ENCODE measurements at places on chromosomes 7 and 10.

DNA sequence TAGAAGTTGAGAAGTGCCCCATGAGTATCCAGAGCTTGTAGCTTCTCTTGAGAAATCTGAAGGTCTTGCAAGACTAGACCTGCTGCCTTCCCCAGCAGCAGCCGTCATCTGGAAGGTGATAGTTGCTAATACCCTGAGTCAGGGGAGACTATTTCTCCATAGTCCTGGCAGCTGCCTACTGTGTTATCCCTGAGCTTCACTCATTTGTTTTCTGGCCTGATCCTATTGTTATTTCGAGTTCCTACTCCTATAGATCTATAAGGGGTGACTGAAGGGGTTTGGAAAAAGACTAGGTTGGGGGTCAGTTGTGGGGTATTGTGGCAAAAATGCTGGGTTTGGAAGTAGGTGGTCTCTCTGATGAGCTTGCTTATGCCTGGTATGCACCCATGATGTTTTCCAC is 297.8 kb downstream of the CNTNAP2 start:
- DNase-seq: no peak

DNA sequence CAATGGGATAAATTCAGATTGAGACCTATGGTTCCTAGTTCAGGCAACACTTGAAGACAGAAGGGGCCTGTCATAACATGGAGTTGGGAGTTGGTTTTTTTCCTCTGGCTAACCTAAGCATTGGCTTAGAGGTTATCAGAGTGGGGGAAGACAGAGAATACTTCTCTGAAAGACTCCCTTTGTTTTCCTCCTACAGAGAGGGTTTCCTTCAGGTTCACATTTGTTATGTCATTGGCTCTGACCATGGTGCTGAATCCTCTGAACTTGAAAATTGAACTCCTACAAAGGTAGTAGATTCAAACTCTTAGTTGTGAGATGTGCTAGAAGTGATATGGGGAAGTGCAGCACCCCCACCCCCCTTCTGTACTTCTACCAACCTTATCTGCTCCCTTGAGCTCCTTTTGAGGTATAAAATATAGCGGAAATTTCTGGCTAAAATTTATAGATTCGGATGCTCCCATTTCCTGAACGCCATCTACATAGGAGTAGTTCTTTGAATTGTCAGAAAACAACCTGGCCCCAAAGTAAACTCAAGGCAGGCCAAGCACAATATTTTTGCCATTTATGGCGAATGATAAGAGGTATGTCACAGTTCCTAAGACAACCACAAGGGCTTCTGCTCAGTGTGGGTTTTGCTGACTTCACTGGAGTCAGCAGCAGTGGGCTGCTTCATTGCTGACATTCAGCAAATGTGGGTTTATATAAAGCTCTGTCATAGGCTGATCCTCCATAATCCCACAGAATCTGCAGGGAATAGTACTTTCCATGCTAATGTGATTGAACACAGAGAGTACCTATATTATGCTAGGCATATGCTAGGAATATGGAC is 131.6 kb upstream of the KLF14 start:
- DNase-seq: no peak

DNA sequence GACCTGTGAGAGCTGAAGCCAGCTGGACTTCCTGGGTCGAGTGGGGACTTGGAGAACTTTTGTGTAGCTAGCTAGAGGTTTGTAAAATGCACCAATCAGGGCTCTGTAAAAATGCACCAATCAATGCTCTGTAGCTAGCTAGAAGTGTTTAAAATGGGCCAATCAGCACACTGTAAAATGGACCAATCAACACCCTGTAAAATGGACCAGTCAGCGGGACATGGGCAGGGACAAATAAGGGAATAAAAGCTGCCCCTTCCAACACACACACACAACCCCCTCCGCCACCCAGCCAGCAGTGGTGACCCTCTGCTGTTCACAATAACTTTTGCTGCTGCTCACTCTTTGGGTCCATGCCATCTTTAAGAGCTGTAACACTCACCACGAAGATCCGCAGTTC is 7.1 kb downstream of the ZNF511 start:
- DNase-seq: no peak

DNA sequence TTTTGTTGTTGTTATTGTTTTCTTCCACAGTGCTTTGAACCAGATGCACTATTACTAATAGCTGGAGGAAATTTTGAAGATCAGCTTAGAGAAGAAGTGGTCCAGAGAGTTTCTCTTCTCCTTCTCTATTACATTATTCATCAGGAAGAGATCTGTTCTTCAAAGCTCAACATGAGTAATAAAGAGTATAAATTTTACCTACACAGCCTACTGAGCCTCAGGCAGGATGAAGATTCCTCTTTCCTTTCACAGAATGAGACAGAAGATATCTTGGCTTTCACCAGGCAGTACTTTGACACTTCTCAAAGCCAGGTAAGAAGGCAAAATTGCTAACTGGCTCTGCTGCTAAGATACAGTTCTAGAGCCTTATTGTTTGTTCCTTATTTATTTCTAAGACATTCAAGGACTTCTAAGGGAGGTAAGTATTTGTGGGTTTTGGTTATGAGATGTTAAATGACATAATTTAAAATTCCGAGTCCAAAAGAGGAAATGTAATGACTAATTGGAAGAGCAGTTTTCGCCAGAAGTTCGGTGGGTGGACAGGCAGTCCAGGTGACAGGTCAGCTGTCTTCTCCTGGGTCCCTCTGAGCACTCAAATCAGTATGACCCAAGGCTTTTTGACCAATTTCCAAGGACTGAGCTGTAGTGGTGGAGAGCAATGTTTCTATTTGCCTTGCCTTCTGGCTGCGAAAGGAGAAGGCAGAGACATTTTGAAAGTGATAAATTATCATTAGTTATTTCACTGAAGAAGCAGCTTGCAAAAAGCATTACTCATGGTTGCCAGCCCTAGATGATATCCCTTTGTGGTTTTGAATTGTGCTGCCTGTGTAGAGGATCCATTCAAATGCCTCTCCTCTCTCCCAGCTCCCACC is 10.1 kb downstream of the SLC39A12 start:
- DNase-seq: no peak

- DNase-seq: no peak
These were observed 16.6 kb upstream of the GTPBP4 start for GRCh38 chr10:971613-972012.

GRCh38 chr10:70728328-70728727 is 56.0 kb downstream of the ADAMTS14 start:
- no peak for DNase-seq

DNA sequence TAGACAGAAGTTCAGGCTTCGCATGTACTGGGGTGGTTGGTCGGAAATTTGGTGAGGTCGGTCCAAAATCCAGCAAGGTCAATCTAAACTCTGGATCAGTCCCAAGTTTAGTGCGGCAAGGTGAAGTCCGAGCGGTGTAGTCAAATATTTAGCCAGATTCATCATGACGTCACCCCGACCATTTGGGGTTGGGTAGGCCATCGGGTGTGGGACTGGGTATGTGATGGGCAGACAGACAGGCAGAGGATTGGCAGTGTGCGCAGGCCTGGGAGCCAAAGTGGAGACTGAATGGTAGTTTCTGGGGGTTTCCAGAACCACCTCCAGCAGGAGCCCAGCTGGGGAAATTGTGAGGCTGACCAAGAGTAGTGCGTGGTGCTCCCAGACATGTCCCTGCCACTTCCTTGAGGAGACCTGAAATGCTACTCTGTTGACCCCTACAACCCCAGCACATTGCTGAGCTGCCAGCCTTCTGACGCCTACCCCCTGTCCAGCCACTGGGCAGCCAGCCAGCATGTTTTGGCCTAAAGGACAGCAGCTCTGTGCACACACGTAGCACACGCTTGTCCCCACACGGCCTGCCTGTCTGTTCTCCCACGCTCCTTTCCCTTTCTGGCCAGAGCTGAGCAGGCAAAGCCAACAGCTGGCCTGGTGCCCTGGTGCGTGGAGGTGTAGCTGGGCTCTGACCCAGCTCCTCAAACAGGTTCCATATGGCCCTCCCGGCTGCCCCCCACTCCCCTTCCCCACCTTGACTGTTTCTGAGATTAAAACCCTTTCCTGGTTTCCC is 55.9 kb downstream of the FAM241B start:
- DNase-seq: no peak

GRCh38 chr10:120385992-120386391 is 71.0 kb upstream of the PLPP4 start:
- DNase-seq: no peak

DNA sequence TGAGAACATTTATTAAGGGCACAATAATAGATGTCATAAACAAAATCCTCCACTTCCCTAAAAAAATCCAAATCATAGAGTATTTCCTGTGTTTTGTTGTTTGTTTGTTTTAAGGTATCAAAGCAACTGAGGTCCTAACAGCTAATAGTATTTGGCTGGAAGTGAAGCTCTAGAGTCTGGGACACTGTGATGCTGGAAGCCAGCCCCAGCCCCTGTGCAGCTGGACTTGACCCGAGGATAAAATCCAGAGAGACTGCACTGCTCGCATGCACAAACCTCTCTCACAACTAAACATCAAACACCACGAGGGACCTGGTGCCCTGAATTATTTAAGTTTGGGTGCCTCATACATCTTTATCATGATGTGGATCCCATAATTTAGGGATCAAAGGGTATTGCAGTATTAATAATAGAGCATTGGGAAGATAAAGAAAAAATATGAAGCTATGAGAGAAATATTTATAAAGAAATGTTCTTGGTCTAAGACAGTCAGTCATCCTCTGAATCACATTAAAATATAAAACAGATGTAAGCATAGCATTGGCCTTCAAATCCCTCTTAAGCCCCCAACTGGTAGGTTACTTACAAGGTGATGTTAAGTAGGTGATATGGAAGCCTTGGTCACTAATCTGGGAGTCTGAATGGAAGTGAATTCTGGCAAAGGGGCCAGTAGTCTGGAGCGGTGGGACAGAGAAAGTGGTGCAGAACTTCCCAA is 44.4 kb downstream of the CUBN start:
- DNase-seq: no peak

GRCh38 chr10:18157881-18158280 is 17.7 kb downstream of the CACNB2 start:
- DNase-seq: no peak

DNA sequence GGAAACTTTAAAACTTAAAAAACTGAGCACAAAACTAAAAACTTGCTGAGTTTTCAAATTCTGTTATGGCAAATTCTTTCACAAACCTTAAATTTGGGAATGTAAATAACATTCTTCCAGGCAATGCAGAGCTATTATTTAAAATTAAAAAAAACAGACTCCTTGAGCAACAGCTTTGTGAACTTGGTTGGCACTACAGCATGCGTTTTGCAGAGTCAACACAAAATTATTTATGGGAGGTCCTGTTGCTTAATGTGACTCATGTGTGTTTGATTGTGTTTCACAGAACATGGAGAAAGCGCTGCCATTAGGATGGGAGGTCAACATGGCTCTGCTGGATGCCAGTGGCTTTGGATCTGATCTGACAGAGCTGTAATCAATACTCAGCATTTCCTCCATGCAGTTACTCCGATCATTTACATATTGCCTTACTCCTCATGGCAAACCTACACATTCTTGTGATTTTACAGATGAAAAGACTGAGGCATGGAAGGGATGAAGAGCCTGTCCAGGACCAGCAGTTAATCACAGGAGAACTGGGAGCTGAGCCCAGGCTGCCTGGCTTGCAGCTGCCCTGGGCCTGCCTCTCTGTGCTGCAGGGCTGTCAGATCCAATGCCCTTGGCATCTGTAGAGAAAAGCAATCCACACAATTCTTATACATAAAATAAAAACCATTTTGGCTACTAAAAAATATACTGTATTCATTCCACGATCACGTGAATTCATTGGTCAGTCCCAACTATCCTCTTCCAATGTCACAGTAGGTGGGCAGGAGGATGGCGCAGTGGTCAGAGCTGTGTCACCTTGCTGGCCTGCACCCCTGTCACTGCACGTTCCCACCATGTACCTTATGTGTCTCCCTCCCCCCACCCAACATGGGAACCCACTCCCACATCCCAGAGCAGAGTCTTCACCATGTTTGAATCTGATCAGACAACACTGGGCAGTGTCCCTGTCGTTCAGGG is 200.9 kb downstream of the CXCL12 start:
- DNase-seq: no peak

GRCh38 chr7:88363249-88363648 is 56.6 kb upstream of the STEAP4 start:
- DNase-seq: no peak

All from ELF-1 (cell line).